ENCODE measurements at places on chromosomes 2 and 18. TPM values are rescaled to one million over a fixed set of nuclear protein-coding genes. Genes with fewer than 3 reads are reported as not detected.

- no peaks in the 10 kb centered on the region for H3K36me3 ChIP-seq
- H3K4me3 ChIP-seq = no peak overlapping the region
- H3K27me3 ChIP-seq = no peaks in the 10 kb centered on the region
- no peaks in the 10 kb centered on the region for H3K4me1 ChIP-seq
- no peak for DNase-seq
- H3K27ac ChIP-seq = no peak overlapping the region
Measured at GRCh38 chr18:1779587-1779986, 791.7 kb downstream of the METTL4 start.

DNA sequence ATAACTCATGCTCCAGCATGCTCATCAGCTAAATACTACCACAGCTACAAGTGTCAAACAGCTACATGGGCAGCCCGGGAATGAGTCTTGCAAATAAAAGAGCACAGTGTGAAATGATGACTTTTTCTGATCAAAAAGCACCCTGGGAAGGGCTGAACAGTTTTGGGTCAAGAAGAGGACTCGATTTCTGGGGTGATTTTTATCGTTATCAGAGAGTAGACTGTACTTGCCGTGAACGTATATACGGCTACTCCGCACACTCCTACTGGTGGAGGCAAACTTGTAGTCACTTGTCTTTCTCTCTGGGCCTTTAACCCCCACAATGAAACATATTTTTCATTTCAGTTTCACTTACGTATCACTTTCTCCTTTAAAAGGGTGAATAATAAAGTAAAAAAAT is 54.4 kb downstream of the NCKAP5 start:
- DNase-seq = no peak
- H3K4me3 ChIP-seq = no peak overlapping the region
- no peak overlapping the region for H3K27ac ChIP-seq
- no peaks in the 10 kb centered on the region for H3K36me3 ChIP-seq
- H3K27me3 ChIP-seq = no peaks in the 10 kb centered on the region

DNA sequence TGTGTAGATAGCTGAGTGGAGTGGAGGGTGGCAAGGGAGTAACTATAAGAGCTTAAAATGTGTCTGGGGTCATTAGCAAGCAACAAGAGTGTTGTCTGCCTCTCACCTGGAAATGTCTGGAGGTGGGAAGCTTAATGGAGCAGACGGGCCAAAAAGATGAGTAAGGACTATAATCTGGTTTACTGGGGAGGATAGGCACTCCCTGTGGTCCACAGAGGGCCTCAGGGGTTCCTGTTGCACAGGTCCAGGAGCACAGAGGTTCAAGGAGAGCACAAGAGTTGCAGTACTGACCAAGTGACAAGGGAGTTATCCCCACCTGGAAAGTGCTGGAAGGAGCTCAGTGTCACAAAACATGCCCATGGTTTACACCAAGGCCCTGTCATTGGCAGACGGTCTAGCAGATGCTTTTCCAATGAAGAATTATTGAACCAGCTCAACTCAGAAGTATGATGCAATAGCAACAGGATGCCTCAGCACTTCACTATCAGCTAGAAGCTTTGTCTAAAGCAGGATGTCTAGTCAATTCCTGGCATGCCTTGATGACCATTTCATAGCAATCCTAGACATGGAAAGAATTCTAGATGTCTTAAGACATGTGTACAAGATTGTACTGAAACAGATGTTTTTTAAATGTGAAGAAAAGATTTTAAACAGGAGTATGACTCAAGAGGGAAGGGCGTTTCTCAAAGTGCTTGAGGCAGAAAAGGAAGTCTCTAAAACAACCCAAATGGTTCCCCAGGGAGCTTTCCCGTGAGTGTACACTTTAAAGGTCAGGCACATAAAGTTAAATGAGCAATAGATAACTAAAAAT is 62.9 kb upstream of the SERPINE2 start:
- peaks cover 4% of the 10 kb centered on the region for H3K4me1 ChIP-seq
- peaks cover 11% of the 10 kb centered on the region for H3K27me3 ChIP-seq
- H3K36me3 ChIP-seq = no peaks in the 10 kb centered on the region
- H3K4me3 ChIP-seq = no peak overlapping the region
- no peak overlapping the region for H3K27ac ChIP-seq
- DNase-seq = no peak

DNA sequence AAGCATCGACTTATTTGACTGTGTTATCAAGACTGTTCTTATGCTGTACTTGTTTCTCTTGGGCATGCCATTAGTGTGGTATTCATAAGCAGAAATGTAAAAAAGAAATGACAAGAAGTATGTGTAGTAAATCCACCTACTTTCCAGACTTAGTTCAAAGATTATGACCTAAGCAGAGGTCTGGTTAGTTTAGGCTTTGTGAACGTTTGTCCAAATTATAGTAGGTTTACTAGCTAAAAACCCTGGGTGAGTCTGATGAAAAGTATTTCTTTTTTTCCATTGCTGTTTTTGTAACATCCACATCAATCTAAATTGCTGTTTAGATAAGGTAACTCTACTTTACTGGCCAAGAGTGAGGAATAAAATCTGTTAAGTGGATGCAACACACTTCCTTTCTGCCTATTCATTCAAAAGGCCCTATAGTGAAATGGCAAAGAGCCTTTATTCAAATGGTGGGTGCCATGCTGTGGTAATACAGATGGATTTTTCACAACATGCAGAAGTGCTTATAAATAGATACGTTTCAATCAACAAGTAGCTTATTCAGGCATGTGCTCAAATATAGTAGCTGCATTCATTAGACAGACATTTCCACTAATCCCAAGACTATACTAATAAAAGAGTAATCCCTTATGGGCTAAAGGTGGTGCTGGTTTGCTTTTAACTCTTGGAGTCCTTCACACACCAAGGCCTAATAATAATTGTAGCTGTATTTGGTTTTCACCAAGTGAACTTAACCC is 122.5 kb upstream of the LTBP1 start:
- no peaks in the 10 kb centered on the region for H3K4me1 ChIP-seq
- H3K4me3 ChIP-seq = no peak overlapping the region
- no peaks in the 10 kb centered on the region for H3K27me3 ChIP-seq
- H3K36me3 ChIP-seq = peaks cover 14% of the 10 kb centered on the region
- no peak for DNase-seq
- no peak overlapping the region for H3K27ac ChIP-seq

DNA sequence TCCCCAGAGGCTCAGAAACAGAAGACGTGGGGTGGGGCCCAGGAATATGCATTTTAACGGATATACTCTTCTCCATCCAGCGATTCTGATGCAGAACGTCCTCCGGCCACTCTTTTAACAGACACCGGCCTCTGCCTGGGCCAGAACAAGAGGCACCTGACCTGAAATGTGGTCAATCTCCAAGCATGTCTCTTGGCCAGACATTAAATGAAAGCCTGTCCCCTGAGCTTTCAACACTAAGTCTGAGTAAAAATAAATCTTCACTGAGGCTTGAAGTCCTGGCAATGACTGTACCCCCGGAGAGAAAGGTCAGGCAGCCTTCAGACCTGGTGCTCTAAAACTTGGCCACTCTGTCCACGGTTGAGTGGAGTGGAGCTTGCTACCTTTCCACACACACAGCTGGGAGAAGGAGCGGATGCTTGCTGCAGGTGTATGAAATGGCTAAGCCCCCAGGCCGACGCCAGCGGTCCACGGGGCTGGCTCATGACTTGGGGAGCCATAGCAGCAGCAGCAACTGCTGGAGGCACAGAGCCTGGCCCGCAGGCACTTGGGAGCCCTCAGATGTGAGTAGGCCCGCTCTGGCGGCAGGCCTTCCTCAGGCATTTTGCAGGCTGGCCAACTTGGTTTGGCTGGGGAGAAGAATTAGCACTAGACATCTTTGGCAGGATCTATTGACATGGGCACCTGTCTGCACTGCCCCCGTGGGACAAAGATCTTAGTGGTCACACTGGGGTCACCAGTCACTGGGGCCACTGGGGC is 79.7 kb downstream of the TMEM17 start:
- no peaks in the 10 kb centered on the region for H3K4me1 ChIP-seq
- H3K27ac ChIP-seq = no peak overlapping the region
- H3K4me3 ChIP-seq = no peak overlapping the region
- DNase-seq = no peak
- no peaks in the 10 kb centered on the region for H3K36me3 ChIP-seq

GRCh38 chr18:60292186-60292585 is 80.4 kb downstream of the MC4R start:
- H3K27me3 ChIP-seq = no peaks in the 10 kb centered on the region
- no peak overlapping the region for H3K27ac ChIP-seq
- no peaks in the 10 kb centered on the region for H3K36me3 ChIP-seq
- DNase-seq = no peak
- H3K4me3 ChIP-seq = no peak overlapping the region
- no peaks in the 10 kb centered on the region for H3K4me1 ChIP-seq

GRCh38 chr2:232888839-232889529 is 18.9 kb downstream of the SNORC start:
- H3K4me3 ChIP-seq = no peak overlapping the region
- no peaks in the 10 kb centered on the region for H3K4me1 ChIP-seq
- peaks cover 11% of the 10 kb centered on the region for H3K27me3 ChIP-seq
- H3K27ac ChIP-seq = no peak overlapping the region
- no peak for DNase-seq

DNA sequence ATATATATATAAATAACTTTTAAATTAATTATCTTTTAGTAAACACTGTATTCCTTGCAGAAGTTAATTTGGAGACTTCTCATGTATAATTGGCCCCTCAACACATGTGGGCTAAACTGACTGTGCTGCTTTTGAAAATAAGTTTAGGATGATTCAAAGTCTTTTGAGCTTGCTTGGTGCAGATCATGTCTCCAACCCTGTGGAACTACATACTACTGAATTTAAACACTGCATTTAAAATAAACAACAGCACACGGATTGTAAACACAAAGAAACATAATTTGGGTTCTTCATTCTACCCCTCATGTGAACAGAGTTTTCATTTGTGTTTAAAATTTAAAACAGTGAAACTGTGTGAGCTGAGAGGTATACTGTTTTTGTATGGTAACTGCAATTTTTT is 167.7 kb downstream of the DDX1 start:
- H3K4me3 ChIP-seq = no peak overlapping the region
- H3K36me3 ChIP-seq = no peaks in the 10 kb centered on the region
- H3K27ac ChIP-seq = no peak overlapping the region

Gene KCNIP3
- not detected for total RNA-seq

Gene ELOA2
- total RNA-seq = not detected

Gene IL1RL1
- total RNA-seq = 0.09 TPM

Gene LRRC30
- not detected for total RNA-seq

Gene NEU2
- total RNA-seq = not detected
